ENCODE measurements at places on chromosomes 11 and 22.

- DNase-seq, result no peak
Measured at GRCh38 chr22:39908737-39909136, 7.9 kb downstream of the GRAP2 start.

DNA sequence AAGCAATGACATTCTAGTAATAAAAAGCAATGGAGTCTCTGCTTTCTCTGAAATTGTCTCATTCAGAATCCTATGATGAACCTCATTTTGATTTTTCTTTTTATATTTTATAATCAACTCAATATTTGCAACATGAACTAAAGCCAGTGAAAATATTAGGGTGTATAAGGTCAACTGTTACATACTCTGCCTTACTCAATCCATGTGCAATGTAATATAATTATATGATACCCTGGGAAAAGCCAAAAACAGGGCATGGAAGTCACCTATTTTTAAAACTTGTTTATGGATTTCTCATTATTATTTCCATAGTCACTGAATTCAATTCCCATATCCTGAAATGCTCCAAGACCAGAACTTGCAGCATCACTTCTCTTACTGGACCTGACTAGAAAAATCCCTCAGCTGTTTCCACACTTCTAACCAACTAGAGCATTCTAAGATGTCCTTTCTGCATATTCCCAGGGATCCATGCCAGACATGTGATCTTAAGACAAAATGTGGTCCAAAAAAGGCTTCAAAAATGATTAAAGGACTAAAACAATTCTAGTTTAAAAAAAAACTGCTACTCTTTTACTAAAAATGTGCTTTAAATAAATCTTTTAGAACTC lies 97.3 kb downstream of the GUCY1A2 start:
- no peak for DNase-seq

DNA sequence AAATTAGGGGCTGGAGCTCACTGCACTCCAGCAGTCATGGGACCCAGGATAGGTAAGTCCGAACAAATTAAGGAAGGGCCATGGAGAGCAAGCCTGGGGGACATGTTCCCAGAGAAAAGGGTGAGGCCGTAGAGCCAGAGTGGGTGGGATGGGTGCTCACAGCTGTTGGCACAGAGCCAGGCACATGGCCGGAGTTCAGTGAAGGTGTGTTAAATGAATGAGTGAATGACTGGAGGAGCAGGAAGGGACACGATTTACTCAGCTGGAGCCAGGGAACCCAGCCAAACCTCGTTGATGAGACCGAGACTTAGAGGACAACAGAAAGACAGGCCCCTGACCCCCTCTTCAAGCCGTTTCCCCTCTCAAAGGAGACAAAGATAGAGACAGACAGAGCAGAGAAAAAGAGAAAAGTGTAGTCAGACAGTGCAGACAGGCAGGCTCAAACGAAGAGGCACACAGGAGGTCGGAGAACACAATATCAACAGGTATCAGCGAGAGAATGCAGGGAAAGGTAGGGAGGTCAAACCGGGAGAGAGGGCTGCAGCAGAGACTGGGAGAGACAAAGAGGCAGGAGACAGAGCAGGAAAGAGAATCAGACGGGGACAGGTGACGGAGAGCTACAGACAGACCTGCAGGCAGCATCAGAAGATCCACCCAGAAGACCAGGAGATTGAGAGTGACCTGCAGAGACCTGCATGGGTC lies 590 bp downstream of the SLCO2B1 start:
- DNase-seq, result peak; percentile 80

- no peak for DNase-seq
Measured at GRCh38 chr11:28674433-28675103, 566.4 kb downstream of the METTL15 start.

GRCh38 chr11:64894070-64894811 lies 15.8 kb upstream of the EHD1 start:
- peak; percentile 85 for DNase-seq

DNA sequence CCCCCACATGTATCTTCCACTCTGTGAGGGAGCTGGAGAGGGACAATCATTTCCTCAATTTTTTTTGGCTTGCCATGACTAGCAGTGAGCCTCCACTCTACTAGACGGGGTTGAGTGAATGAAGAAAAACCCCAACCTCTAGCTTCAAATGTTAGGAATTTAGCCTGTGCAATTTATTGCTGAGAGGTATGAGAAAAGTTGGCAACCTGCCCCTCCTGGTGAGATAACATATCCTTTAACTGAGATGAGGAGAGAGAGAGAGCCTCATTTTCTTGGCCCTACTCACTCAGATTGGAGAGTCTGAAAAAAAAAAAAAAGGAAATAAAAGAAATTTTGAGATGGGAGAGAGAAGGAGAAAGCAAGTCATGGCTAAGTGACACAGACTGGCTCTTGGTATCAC lies 218.2 kb upstream of the CARD18 start:
- peak; percentile 34 for DNase-seq

DNA sequence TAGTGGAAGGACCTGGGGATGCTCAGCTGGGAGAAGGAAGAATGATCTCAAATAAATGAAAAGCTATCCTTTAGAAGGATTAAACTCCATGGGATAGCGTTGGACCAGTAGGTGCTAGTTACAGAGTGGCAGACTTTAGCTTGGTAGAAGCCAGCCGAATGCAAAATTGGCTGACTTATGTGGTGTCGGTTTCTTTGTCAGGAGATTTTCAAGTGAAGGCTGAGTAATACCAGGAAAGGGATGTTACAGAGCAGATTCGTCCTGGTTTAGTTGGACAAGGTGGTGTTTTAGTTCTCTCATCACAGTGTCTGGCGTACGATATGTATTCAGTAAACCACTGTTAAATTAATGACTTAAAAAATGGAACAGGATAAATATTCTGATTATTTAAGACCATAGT lies 26.0 kb downstream of the FDX1 start:
- DNase-seq, result no peak

DNA sequence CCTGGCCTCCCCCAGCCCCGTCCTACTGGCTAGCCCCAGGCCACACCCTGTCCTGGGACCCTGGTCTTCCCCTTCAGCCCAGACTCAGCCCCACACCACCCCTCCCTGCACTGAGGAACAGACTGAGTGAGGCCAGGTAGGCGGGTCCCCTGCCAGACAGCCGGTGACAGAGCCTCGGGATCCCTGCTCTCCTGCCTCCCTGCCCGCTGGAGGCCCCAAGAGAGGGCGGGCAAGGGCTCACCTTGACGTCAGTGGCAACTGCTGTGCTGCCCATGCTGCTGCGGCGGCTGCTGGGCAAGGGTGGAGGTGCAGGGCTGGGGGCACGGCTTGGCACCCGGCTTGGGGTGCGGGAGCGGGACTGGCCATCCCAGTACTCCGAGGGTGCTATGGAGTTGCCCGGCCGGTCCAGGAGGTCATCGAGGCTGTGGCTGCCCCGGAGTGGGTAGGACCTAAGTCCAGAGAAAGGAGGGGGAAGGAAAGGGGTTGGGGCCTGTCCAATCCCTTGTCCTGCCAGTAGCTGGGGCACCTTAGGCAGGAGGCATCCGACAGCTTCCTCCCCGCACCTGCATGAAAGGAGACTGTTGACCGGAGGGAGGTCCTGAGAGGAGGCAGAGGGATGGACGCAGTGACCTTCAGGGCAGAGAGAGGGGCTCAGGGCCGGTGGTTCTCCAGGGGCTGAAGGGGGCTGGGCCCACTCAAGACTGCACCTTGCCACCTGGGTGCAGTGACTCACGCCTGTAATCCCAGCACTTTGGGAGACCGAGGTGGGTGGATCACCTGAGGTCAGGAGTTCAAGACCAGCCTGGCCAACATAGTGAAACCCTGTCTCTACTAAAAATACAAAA lies 2.2 kb upstream of the SLC16A8 start:
- DNase-seq, result no peak

- DNase-seq, result no peak
Measured at GRCh38 chr11:79616392-79616851, 175.6 kb upstream of the TENM4 start.

GRCh38 chr11:16098526-16099205 lies 257.7 kb downstream of the SOX6 start:
- DNase-seq, result no peak

DNA sequence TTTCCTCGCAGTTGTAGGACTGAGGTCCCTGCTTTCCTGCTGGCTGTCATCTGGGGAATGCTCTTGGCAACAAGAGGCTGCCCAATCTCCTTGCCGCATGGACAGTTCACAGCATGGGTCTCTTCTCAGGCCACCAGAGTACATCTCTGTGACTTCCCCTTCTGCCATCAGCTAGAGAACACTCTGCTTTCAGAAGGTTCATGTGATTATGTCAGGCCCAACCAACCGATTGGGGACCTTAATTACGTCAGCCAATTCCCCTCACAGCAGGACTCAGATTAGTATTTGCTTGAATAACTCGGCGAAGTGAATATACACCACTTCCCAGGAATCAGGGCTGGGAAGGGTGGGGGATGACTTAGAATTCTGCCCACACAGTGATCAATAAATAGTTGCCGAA lies 61.9 kb upstream of the CSNK2A3 start:
- DNase-seq, result no peak

- DNase-seq, result no peak
Measured at GRCh38 chr22:36079041-36079440, 50.4 kb upstream of the RBFOX2 start.

DNA sequence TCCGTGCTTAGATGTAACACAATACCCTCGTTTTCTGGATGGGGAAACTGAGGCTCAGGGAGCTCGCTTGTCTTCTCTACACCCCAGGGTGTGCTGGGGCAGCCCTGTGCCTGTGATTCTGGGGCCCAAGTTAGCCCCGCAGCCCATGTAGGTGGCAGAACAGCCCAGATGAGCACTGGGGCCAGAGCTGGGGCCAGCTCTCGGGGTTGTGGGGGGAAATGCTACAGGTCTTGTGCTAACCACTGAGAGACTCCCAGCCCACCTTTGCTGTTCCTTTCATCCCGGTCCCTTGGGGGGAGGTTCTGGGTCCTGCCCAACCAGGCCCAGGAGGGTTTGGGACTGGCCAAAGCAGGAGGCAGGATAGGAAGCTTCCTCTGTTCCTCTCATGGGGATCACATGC lies 13.5 kb downstream of the MYEOV start:
- DNase-seq, result no peak

DNA sequence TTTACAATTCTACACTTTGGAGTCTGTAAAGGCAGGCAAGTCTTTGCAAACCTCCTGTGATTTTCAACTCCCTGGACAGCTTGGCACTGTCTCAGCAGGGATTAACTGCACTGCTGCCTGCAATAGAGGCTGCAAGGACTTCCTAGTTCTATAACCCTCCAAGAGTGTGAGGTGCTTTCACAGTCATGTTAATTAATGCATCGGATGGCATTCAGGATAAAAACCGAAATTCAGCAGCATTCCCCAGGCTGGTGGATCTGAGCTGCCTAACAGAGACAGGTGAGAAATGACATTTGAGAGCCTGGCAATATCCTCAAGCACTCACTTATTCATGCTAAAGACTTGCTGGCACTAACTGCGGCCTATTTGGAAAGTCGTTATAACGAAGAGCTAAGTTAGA lies 85.0 kb downstream of the LARGE1 start:
- no peak for DNase-seq

- DNase-seq, result peak; percentile 14
Measured at GRCh38 chr11:65440831-65441499, 18.4 kb downstream of the NEAT1 start.

GRCh38 chr11:47616726-47617416 lies 22.7 kb upstream of the C1QTNF4 start:
- peak; percentile 45 for DNase-seq

DNA sequence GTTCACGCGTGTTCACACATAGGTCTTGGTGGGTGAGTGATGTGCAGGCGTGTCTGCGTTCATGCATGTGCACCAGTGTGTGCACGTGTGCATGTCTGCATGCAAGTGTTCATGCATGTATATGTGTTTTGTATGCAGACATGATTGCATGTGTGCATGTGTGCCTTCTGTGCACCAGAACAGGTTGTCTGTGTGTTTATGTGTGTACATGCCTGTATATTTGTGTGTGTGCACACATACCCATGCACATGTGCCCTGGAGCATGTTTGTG lies 4.9 kb downstream of the ZDHHC8 start:
- DNase-seq, result no peak

- no peak for DNase-seq
Measured at GRCh38 chr11:73317803-73318202, 9.7 kb downstream of the ARHGEF17 start.

DNA sequence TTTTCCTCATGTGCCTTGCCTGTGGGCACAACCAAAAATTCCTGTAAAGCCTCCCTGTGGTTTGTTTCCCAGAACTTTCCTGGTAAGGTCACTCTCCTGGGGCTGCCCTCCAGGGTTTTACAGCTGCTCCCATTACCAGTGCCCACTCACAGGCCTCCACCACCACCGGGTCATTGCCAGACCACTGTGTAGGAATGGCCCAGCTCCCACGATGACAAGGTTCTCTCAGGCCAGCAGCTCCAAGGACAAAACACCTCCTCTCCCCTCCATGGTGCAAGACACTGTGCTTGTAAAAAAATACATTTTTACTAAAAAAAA lies 96.1 kb upstream of the AKIP1 start:
- DNase-seq, result no peak

- DNase-seq, result peak; percentile 7
Measured at GRCh38 chr11:2752923-2753322, 53.1 kb upstream of the KCNQ1OT1 start.

GRCh38 chr11:2208691-2209369 lies 37.2 kb upstream of the TH start:
- DNase-seq, result peak; percentile 73

GRCh38 chr11:60950933-60951605 lies 907 bp downstream of the SLC15A3 start:
- DNase-seq, result no peak

DNA sequence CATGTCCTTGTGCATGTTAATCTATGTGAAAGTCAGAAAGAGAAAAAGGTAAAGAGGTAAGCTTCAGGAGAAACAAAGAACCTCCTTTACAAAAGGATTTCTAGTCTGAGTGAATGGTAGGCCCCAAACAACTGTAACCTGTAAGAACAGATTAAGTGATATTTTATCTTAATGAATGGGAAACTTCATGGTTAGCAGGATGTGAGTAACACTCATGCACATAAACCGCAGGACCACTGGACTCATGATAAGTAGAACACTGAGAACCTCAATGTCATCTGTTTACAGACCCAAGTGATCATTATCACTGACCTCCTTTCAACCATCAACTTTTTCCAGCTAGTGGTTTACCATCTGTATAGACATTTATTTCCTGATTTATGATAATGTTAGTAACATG lies 19.9 kb downstream of the OR8G5 start:
- DNase-seq, result no peak

DNA sequence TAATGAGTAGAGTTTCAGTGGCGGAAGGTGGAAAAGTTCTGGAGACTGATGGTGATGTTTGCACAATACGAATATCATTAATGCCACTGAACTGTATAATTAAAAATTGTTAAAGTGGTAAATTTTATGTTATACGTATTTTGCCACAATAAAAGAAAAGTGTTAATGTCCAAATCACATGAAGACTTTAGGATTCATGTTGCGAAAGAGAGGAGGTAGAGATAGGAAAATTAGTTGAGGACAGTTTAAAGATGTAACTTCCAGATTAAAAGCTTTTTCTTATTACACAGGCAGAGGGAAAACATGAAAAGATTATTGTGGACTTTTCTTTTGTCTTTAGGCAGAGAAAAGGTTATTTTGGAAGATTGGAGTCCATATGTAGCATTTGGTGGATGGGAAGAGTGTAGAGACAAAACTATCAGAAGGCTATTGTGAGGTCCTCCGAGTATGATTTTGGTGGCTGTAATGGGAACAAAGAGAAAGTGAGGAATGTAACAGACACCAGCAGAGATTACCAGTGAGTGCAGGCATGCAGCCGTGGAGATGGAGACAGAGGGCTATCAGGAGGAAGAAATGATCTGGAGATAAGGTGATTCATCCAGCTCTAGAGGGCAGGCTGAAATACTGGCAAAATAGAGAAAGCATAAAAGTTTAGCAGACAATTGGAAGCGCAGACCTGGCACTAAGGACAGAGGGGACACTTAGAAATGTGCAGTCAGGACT lies 12.5 kb downstream of the VPS26B start:
- no peak for DNase-seq

- peak; percentile 75 for DNase-seq
Measured at GRCh38 chr22:39306456-39307361, 12.7 kb downstream of the RPL3 start.
